T-cell (primary cell): ENCODE measurements at places on chromosomes 4 and X. TPM values are rescaled to one million over a fixed set of nuclear protein-coding genes. Genes with fewer than 3 reads are reported as not detected.

SCARB2 gene
- 22.3 TPM for total RNA-seq

F8A3 gene
- not detected for total RNA-seq

IBSP gene
- not detected for total RNA-seq

MAGEA4 gene
- not detected for total RNA-seq

ITM2A gene
- 102 TPM for total RNA-seq

MAGEC2 gene
- total RNA-seq, result not detected

RIPPLY1 gene
- not detected for total RNA-seq

GAGE13 gene
- not detected for total RNA-seq

CFP gene
- 28.2 TPM for total RNA-seq

GRCh38 chr4:180521181-180521580 lies 1722.0 kb upstream of the TENM3 start:
- DNase-seq, result no peak

GRCh38 chr4:106301393-106302061 lies 14.5 kb downstream of the TBCK start:
- DNase-seq, result no peak

DNA sequence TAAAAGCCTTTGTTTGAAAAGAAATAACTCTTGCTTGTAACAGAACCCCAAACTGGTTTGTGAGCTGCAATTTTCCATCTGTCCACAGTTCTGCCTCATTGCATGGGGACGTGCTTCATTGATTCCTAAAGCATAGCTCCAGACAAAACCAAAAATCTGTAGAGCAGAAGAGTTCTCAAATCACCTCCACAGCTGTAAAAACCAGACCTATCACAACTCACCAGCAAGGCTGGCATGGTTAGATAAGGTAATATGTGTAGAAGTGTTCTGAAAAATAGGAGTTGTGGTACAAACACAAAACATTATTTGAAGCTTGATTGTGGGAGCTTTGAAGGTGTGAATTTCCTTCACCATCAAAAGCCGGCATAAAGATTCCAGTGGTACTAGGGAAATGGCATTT lies 12.5 kb upstream of the RAB28 start:
- DNase-seq, result no peak

DNA sequence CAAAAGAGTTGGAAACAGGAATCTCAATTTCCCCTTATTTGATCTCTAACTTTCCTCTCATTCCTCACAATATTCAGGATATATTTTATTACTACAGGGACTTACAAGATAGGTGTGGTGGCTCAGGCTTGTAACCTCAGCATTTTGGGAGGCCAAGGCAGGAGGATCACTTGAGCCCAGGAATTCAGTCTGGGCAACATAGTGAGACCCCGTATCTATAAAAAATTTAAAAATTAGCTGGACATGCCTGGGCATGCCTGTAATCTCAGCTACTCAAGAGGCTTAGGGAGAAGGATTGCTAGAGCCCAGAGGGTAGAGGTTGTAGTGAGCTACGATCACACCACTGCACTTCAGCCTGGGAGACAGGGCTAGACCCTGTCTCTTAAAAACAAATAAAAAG lies 200.4 kb downstream of the CAMK2D start:
- no peak for DNase-seq

- DNase-seq, result no peak
These were observed 6.9 kb downstream of the CXCL10 start for GRCh38 chr4:76016393-76016792.

DNA sequence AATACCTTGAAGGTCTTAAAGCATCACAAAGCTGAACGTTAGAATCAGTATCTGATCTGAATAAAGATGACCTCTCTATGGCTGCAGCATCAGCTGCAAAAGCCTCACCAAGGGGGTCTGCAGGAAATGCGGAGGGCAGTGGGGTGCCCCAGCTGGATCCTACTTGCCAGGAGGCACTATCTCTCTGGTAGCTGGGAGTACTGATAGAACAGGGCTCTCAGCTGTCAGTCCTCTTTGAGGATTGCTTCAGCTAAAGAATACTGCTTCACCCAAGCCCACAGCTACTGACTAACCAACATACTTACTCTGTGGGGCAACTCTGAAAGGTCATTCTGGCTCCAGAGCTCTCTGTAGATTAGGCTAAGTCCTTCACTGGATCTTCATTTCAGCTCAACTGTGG lies 112.5 kb upstream of the ZFP42 start:
- DNase-seq, result no peak

DNA sequence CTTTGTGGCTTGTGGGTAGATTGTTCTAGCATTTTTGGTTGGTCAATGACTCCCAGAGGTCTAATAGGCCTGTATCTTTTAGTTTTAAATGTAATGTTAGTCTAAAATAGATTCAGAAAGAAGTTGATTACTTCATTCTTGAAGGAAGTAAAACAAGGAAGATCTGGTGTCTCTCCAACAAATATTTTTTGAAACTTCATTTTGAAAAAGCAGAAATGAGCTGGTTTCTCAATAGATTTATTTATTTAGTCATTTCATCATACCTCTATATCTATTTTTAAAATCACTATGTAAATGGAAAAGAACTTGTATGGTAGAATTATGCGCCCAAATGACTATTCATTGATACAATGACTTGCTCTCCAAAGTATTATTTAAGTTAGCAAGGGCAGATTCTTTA lies 7.2 kb downstream of the HTR2C start:
- no peak for DNase-seq

- no peak for DNase-seq
These were observed 30.8 kb upstream of the LRBA start for GRCh38 chr4:151045907-151046306.

DNA sequence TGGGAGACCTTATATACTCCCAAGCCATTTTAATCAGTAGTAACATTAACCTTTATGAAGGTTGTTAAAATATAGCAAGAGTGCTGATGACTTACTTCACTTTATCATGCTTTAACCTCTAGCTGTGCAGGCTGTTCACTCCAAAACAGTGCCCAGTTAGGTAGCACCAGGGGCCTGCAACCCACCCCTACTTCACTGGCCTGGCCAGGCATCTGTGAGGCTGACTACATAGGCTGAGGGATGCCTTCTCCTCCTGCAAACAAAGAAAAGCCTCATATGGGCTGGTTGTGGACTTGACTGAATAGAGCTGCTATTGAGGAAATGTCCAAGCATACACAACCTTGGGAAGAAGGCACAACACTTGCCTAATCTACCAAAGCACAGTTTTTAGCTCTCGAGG lies 172.8 kb downstream of the SHROOM3 start:
- DNase-seq, result no peak

- DNase-seq, result no peak
These were observed 329.7 kb downstream of the EPHA5 start for GRCh38 chr4:65340382-65341109.

DNA sequence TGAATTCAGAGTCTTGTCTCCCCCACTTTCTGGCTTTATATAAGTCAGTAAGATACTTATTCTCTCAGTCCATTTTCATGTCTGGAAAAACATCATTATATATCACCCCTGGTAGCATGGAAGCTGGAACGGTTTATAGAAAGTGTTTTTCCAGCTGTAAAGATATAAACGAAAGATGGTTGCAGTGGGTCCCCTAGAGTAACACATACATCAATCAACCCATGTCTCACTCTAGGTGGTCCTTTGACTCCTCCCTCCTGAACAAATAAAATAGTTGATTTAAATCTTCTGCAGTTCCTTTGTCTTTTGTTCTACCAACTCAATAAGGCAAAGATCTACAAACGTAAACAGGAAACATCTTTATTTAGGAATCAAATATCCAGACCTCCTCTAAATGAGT lies 1306.1 kb upstream of the TENM3 start:
- DNase-seq, result no peak

- no peak for DNase-seq
These were observed 72.9 kb downstream of the YIPF6 start for GRCh38 chrX:68571610-68572311.

DNA sequence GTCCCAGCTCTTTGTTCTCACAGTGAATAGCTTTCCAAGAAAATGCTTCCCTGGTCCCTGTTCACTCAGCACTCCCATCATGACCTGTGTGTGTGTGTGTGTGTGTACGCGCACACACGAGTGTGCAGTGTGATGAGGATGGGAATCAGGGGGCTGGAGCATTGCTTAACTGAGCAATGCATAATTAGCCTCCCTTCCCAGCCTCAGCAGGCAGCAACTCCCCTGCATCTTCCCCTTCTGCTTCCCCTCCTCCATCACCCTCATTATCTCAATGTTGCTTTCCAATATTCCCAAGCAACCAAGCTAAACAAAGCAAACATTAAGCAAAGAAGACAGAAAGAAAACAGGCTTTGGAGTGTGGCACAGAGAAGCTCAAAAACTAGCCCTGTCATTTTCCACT lies 137.0 kb downstream of the RBM47 start:
- no peak for DNase-seq

GRCh38 chr4:135277068-135277979 lies 1075.7 kb upstream of the PABPC4L start:
- no peak for DNase-seq

GRCh38 chr4:173469622-173470021 lies 60.4 kb downstream of the HAND2 start:
- DNase-seq, result no peak

GRCh38 chr4:77845400-77845799 lies 17.2 kb upstream of the MRPL1 start:
- DNase-seq, result no peak

GRCh38 chr4:5018096-5018495 lies 1.2 kb downstream of the CYTL1 start:
- no peak for DNase-seq

GRCh38 chrX:63475200-63475599 lies 124.1 kb upstream of the SPIN4 start:
- DNase-seq, result no peak

GRCh38 chrX:39201305-39201990 lies 400.2 kb downstream of the MID1IP1 start:
- DNase-seq, result no peak

- DNase-seq, result no peak
These were observed 56.0 kb upstream of the ESX1 start for GRCh38 chrX:104310657-104311254.

DNA sequence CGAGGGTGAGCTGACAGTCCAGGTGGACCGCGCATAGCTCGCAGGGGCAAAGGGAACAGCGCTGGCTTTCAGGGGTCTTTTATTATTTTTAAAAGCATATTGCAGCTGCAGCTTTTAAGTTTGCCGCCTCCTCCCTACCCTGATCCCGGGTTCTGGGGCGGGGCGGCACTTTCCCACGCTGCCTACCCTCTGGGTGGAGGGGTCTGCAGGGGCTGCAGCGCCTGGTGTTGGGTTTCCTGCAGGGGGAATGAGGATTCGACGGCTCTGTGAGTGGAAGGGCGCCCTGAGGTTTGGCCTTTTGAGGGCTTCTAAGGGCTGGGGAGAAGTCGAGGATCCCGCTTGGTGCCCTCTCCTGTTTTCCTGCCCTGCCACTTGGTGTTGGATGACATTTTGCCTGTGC lies 80.7 kb upstream of the SCML1 start:
- DNase-seq, result no peak
